ENCODE measurements at places on chromosomes 5 and 9.
A peak's percentile ranks its signal among the peaks of the same experiment; 100 is the strongest.

- DNase-seq: no peak
Observed at GRCh38 chr9:91158286-91158685, 203.4 kb downstream of the AUH start.

DNA sequence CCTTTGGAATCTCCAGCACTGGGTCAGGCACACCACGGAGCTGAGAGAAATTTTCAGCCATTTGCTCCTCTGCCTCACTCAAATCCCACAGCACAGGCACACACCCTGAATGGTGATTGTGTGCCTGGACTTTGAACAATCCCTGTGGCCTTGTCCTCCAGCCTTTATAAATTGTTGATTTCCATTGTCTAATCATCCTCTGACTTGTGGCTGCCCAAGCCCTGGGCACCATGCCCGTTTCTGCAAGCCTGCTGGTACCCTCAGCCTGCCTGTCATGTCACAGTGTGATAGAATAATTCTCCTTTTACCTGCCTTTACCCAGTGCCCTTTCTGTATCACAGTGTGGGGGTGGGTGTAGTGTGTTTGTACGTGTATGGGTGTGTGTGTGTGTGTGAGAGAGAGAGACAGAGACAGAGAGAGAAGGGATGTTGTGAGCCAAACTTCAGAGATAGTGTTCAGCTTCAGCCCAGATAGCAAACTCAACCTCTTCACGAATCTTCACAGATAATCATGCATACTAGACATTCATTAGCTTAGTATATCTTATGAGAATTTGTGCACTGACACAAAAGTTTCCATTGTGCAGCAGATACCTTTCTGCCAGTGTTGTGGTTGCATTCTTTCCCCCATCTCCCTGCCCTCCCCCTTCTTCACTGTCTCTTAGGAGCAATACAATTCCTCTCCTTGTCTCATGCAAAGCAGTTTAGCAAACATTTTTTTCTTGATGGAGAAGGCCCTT lies 27.8 kb upstream of the SLC44A1 start:
- peak; percentile 65 for DNase-seq

- DNase-seq: no peak
Observed at GRCh38 chr9:95413793-95414192, 96.3 kb upstream of the FANCC start.

- no peak for DNase-seq
Observed at GRCh38 chr9:129241725-129242124, 63.7 kb upstream of the IER5L start.

- peak; percentile 70 for DNase-seq
Observed at GRCh38 chr9:114248299-114248707, 74.6 kb upstream of the ORM1 start.

- DNase-seq: no peak
Observed at GRCh38 chr9:38659538-38659937, 39.1 kb upstream of the ANKRD18A start.

- DNase-seq: no peak
Observed at GRCh38 chr9:135328485-135329417, 150.8 kb upstream of the PPP1R26 start.

GRCh38 chr5:15948190-15948589 lies 231.4 kb downstream of the MARCHF11 start:
- DNase-seq: no peak

- DNase-seq: no peak
Observed at GRCh38 chr9:110011628-110012320, 196.2 kb downstream of the C9orf152 start.

- no peak for DNase-seq
Observed at GRCh38 chr5:169567079-169567478, 16.5 kb upstream of the SPDL1 start.

GRCh38 chr5:143501310-143502044 lies 98.0 kb upstream of the NR3C1 start:
- DNase-seq: peak; percentile 79

DNA sequence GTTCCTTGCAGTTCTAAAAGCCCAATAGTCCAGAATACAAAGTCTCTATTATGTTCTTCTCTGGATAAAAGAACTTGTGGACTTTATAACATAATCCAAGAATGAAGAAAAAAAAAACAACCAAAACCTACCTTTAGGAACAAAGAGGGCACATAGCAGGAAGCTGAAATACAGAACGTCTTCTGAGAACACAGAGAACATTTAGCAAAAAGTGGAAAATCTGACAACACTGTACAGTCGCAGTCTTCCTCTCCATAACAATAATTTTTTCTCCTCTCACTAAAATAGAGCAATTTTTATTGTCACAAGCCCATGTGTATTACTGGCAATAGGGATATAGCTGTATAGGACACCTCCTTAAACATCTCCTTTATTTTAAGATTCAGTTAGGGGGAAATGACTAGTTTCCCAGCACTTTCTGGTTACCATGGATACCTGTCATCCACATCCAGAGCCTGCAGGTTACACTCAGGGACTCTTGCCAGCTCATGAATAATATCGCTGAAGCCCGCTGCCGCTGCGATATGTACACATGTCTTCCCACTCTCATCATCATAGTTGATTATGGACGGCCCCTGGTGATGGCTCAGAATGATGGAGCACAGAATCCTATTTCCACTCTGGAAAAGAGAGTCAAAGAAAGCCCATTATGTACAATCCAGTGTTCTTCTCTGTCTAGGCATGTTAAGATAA lies 106.5 kb downstream of the ANKRD55 start:
- no peak for DNase-seq

GRCh38 chr5:109829331-109829730 lies 139.6 kb downstream of the MAN2A1 start:
- no peak for DNase-seq

- DNase-seq: peak; percentile 64
Observed at GRCh38 chr5:74640954-74641734, 616 bp upstream of the ENC1 start.

DNA sequence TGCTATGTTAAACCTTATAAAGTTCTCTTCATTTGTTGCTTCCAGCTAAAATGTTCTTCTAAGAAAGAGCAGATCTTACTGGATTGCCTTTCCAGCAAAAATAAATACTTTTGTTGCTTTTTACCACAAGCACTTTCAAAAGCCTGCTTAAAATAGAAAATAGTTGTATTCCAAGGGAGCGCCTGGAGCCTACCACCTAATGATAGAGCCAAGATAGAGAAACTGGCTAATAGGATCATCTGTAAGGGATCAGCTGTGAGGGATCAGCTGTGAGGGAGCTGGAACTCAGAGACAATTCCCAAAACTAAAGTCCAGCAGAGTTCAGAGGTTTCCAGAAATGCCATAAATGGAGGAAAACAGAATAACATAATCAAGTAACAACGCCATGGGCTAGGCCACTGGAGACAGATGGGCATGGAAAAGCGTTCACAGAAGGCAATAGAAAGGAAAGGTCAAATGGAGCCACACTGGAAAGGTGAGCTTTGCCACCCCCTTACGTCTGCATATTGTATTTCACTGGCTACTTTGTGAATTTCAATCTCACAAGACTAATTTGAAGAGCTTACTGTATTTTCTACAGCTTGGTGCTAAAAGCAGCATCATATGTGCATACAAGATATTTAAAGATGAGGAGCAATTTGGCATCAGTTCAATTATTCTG lies 140.6 kb upstream of the TLE4 start:
- no peak for DNase-seq

- no peak for DNase-seq
Observed at GRCh38 chr5:96597438-96598020, 64.6 kb upstream of the CAST start.

GRCh38 chr5:133425222-133425621 lies 187.1 kb downstream of the FSTL4 start:
- peak; percentile 76 for DNase-seq

DNA sequence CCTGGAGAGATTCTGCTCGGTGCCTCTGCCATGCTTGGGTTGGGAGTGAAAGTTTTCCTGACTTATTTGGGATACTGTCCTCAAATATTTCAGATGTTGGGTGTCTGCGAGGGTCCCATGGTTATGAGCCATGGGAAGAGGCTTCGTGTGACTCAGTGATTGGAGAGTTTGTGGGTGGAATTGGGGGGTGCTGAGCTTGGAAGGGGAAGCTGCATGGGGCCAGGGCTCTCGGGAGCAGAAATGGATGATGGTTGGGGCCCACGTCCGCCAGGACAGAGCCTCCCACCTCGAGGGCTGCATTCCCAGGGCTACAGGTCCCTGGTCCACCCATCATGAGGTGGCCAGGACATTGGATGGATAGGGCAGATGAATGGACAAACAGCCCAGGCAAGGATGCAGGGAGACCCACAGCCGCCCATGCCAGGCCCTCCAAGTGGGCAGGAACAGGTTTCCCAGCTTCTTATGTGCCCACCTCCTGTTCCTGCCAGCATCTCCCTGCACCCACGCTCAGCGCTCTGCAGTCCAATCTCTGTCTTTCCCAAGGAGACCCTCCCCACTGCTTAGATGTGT lies 5.5 kb downstream of the OBP2B start:
- no peak for DNase-seq

GRCh38 chr5:118556792-118557191 lies 431.6 kb downstream of the DTWD2 start:
- no peak for DNase-seq

DNA sequence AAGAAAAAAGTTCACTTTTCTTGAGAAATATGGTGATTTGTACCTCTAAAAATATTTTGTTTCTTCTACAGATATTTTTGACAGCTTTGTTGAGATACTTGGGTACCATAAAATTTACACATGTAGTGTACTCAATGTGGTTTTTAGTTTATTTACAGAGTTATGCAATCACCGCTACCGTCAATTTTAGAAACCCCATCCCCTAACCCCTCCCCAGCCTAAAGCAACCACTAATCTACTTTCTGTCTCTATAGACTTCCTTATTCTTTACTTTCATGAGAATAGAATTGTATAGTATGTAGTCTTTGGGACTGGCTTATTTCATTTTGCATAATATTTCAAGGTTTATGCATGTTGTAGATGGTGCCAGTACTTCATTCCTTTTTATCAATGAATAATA lies 45.0 kb upstream of the TDRD7 start:
- DNase-seq: no peak

DNA sequence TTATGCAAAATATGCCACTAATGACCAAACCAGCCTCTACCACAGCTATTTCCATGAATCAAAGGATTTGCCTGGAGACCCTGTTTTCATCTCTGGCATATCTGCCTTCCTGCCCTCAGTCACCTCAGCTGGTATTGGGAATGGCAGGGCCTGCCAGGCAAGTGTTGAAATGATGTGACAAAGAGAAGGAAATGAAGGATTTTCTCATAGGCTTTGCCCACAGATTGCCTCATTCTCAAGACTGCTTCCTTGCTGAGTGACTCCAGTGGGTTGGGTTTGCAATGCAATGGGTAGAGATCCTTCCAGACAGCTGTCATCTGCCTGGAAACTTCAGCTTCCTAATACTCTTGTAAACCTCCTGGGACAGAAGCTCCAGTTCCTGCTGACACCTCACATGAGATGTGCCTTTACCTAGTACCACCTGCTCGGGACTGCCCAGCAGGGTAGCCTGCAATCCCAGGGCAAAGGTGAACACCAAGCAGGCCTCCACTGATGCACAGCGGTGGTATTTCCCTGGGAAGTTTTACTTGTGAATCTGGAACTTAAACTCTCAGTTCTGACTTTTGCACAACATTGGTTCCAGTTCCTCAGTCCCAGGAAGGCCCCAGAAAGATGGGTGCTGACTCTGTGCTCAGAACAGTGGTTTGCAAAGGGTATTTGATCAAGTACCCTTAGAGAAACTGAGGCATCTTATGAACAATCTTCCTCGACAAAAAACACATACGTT lies 64.8 kb upstream of the SLC1A1 start:
- DNase-seq: no peak

DNA sequence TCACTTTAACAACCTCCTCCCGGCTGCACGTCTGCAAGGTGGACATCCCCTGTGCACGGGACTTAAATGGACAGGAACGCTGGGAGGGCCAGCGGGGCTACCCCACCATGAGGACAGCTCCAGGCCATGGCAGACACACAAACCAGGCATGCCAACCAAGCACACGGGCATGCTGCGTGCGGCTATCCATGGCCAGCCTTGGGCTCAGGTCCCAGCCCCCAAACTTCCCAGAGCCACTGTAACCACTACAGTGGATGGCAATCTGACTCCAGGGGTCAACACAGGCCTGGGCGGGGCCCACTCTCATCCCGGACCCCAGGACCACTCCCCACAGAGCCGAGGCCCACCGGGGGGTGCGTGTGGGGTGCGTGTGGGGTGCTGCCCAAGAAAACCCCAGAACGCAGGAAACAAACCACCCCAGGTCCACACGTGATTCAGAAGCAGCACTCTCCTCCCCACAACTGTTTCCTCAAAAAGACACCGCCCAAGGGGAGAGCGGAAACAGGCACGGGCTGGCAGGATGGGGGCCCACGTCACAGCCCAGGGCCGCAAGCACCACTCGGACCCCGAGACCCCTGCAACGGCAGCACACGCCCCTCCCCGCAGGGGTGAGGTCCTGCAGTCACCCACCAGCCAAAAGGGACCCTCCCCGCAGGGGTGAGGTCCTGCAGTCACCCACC lies 7.4 kb downstream of the SLC12A7 start:
- no peak for DNase-seq

DNA sequence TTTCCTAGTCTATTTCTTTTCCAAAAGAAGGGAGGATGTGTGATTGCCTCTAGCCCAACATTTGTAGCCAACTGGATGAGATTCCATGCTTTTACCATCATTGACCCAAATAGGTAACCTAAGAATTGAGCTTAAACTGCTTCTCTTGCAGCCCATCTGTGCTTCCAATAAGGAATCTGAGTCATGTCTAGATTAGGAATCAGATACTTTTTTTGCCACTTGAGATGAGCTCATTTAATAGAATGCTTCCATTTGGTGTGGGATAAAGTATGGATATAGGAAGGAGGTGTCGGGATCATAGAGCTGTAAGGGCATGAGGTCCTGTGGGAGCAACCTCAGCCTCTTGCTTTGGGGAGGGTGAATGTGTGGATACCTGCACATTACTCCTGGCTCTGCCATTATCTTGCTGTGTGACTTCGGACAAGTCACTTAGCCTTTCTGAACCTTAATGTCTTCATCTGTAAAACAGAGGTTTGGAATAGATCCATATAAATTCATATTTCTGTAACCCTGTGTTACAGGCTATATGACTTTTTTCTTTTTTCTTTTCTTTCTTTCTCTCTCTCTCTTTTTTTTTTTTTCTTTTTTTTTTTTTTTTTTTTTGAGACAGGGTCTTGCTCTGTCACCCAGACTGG lies 56.2 kb downstream of the MAP1B start:
- no peak for DNase-seq

- no peak for DNase-seq
Observed at GRCh38 chr5:558326-558725, 34.1 kb upstream of the SLC9A3 start.

GRCh38 chr5:143188083-143188482 lies 215.4 kb downstream of the NR3C1 start:
- no peak for DNase-seq

DNA sequence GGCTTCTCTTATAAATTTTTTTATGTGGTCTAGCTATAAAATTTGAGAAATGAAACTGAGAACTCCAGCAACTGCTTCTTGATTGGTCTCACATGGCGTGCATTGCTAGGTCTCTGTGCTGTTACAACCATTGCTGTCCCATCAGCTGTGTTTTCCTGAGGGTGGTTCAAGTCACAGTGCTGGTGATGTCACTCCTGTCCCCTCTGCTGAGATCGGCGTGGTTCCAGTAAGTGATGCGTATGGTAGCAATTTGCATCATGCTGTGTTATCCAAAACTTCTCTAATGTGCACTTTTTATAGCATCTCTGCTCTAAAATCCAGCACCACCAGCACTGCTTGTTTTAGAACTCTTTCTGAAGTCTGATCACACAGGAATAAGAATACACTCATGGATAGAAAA lies 112.6 kb upstream of the ZNF608 start:
- DNase-seq: no peak

- DNase-seq: no peak
Observed at GRCh38 chr5:132254321-132254977, 3.0 kb upstream of the PDLIM4 start.
